ENCODE measurements at places on chromosomes 5 and 9.

DNA sequence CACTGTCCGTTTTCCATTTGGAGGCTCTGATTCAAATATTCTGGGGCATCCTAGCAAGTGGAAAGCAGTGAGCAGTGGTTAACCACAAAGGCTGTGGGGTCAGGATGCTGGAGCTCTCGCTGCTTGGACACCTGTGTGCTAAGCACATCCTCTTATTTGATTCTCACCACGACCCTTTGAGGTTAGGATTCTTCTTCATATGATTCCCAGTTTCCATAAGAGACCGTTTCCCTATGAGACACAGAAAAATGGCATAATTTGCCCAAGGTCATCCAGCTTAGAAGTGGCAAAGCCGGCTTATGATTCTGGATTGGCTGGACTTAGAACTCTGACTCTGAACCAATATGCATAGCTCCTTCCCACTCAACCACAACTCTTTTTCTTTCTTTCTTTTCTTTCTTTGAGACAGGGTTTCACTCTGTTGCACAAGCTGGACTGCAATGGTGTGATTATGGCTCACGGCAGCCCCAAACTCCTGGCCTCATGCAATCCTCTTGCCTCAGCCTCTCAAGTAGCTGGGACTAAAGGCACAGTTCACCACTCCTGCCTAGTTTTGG lies 207.7 kb downstream of the TTLL11 start:
- no peak for DNase-seq

GRCh38 chr5:115559524-115559923 lies 14.9 kb upstream of the FEM1C start:
- no peak for DNase-seq

GRCh38 chr5:39427229-39427628 lies 2.4 kb upstream of the DAB2 start:
- no peak for DNase-seq

- DNase-seq = no peak
Measured at GRCh38 chr9:133560311-133560710, 25.8 kb downstream of the ADAMTSL2 start.

GRCh38 chr9:101689039-101689438 lies 49.4 kb downstream of the GRIN3A start:
- DNase-seq = no peak
